ENCODE measurements at places on chromosomes 3 and 15. TPM values are rescaled to one million over a fixed set of nuclear protein-coding genes. Genes with fewer than 3 reads are reported as not detected.

DNA sequence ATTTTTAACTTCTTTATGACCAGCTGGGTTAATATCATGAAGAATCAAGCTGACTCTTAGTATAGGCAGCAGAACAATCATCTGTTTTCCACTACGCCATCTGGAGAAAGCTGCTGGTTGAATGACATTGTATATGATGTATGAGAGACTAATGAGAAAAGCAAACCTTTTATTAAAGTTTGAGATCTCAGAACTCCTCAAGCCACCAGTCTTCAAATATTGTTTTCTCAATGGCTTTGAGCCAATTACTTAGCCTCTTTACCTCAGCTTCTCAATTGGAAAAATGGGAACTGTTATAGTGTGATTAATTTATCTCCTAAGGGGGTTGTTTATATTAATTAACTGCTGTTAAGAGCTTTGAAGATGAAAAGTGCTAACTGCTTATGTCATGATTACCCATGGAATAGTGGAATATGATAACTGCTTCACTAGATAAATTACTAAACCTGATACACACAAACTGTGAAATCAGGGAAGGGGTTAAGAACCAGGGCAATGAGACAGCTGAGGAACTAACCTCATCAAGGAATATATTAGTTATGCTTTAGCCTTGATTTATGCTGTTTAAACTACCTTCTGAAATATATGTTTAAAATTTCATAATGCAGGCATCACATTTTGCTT lies 330.1 kb downstream of the SOX2 start:
- no peak for DNase-seq

DNA sequence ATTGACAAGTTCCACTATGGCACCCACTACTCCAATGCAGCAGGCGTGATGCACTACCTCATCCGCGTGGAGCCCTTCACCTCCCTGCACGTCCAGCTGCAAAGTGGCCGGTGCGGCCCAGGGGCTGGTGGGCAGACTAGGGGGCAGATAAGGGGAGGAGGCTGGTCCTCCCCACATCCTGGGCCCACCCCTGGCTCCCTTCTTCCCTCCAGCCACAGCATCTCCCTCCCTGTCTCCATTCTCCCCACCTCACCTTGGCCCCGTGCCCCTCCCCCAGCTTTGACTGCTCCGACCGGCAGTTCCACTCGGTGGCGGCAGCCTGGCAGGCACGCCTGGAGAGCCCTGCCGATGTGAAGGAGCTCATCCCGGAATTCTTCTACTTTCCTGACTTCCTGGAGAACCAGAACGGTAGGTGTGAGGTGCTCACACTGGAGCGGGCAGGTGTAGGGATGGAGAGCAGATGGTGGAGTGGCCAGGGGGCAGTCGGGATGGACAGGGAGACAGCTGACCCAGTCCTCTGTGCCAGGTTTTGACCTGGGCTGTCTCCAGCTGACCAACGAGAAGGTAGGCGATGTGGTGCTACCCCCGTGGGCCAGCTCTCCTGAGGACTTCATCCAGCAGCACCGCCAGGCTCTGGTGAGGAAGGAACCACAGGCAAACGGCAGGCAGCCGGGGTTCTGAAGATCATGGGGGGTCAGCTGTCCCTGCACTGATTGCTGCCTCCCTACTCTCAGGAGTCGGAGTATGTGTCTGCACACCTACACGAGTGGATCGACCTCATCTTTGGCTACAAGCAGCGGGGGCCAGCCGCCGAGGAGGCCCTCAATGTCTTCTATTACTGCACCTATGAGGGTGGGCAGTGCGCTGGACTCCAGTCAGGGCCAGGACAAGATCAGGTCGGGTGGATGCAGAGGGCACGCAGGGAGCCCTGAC lies 26.0 kb downstream of the NBEAL2 start:
- DNase-seq = no peak

DNA sequence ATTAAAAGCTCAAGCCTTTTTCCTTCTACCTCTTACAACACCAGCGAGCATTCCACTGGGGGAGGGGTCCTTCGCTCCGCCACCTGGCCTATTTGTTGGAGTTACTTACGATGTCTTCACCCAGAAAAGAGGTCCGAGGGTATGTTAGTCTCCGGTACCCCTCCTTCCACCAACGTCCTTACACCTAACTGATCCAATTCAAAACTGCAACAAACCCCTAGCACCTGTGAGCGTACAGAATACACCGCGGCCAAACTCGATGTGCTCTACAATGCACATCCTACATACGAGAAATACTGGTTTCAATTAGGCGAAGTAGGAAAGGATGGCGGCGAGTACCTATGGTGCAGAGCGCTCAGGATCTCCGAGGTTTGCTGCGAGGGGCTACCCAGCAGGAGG lies 944 bp downstream of the SLITRK3 start:
- no peak for DNase-seq

DNA sequence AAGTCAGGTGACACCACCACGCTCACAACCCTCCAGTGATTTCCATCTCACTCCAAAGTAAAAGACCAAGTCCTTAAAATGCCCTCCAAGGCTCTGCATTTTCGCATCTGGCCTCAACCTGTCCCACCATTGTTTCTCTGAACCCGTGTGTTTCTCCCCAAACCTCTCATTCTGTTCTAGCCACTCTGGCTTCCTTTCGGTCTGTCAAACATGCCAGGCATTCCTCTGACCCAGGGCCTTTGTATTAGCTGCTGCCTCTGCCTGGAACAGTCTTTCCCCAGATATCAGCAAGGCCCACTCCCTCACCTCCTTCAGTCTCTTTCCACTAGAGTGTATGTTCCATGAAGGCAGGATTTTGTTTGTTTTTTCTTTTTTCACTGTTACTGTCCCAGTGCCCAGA lies 16.0 kb downstream of the MAP2K5 start:
- DNase-seq = no peak

DNA sequence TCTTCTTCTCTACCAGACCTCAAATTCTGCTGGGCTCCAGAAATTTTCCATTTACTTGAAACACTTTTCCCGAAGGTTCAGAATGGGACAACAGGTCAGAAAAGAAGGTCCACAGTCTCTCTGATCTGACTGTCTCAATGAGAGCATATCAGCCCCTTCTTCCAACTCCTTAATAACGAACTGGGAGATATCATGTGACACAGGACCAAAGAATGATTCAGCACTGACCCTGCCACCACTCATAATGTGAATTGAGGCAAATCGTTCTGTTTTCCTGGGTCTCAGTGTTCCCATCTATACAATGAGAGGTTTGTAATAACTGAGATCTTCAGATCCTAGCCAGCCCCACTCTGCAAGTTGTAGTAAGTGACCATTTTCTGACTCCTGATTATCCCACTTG lies 500.5 kb downstream of the NTRK3 start:
- DNase-seq = no peak

Gene KAT2B
- 20.3 TPM for polyA plus RNA-seq

Gene PRTG
- polyA plus RNA-seq = 1.7 TPM
